ENCODE measurements at places on chromosomes 4 and X.

- no peak for DNase-seq
Observed at GRCh38 chrX:12548746-12549145, 242.5 kb upstream of the PRPS2 start.

DNA sequence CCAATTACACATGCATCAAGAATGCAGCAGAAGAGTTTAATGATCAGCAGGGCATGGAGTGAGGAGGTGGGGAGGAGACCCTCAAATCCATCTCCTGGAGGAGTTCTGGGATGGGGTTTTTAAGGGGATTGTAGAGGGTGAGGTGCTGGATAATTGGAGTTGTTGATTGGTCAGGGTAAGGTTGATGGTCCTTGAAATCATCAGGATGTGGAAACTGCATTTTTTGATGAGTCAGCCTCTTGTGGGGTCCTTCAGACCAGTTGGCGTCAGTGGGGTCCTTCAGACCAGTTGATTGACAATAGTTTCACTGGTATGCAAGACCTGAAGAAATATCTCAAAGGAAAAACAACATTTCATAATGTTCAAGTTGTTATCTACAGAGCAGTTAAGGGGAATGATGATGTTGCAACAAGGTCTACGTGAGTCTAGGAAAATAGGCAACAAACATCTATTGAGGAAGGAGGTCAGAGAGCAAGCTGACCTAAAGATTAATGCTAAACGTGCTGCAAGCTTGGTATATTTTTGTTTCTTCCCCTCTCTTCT is 88.3 kb downstream of the NRK start:
- DNase-seq = no peak

DNA sequence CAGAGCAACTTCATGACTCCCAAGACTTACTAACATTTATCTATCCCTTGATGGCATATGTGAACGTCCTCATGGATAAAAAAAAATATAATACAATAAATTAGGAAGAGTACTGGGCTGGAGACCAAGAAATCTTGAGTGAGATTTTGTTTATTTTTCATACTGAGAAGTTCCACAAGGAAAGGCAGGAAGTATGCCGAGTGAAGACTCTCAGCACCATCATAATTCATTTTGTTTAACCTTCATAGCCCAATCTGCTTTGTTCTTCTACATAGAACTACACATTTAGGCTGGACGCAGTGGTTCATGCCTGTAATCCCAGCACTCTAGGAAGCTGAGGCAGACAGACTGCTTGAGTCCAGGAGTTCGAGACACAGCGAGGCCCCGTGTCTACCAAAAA is 198.3 kb downstream of the NSUN7 start:
- DNase-seq = no peak

DNA sequence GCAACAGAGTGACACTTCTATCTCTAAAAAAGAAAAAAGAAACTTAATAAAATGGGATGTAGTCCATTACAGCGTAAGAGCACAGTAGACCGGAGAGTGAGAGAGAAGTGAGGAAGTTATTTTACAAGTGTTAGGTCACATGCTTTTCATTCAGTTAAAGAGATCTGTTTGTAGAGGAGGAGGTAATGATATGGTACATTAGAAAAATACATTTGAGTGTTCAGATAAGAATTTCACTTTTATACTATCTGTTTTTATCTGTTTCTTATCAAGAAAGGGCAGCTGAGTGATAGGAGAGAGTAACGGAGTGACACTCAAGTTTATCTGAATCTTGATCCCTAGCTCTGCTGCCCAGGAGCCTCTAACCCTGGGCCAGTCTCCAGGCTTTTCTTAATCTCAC is 38.9 kb downstream of the FNIP2 start:
- no peak for DNase-seq

- no peak for DNase-seq
Observed at GRCh38 chr4:109319684-109320083, 17.2 kb upstream of the COL25A1 start.

GRCh38 chrX:143754183-143754582 is 33.6 kb upstream of the SPANXN2 start:
- DNase-seq = no peak

Data from stimulated activated CD8-positive, alpha-beta memory T cell treated with anti-CD3 and anti-CD28 coated beads, Interleukin-7, amount 100 ng/mL, for 4 hours (primary cell).